Stimulated activated CD4-positive, alpha-beta T cell treated with anti-CD3 and anti-CD28 coated beads, Interleukin-1b, Interleukin-23, amount 100 ng/mL, for 1 hour (primary cell): ENCODE measurements at places on chromosomes 5 and 9.

- no peak for DNase-seq
Measured at GRCh38 chr5:141570655-141571054, 48.1 kb downstream of the DIAPH1 start.

DNA sequence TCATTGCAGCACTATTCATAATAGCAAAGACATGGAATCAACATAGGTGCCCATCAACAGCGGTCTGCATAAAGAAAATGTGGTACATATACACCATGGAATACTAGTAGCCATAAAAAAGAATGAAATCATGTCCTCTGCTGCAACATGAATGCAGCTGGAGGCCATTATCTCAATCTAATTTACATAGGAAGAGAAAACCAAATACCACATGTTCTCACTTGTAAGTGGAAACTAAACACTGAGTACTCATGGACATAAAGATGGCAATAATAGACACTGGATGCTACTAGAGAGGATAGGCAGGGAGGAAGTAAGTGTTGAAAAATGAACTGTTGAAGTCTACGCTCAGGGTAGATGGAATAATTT, 203.9 kb upstream of the CDH9 start:
- DNase-seq: no peak

- no peak for DNase-seq
Measured at GRCh38 chr5:131277875-131278740, 14.3 kb downstream of the CDC42SE2 start.

DNA sequence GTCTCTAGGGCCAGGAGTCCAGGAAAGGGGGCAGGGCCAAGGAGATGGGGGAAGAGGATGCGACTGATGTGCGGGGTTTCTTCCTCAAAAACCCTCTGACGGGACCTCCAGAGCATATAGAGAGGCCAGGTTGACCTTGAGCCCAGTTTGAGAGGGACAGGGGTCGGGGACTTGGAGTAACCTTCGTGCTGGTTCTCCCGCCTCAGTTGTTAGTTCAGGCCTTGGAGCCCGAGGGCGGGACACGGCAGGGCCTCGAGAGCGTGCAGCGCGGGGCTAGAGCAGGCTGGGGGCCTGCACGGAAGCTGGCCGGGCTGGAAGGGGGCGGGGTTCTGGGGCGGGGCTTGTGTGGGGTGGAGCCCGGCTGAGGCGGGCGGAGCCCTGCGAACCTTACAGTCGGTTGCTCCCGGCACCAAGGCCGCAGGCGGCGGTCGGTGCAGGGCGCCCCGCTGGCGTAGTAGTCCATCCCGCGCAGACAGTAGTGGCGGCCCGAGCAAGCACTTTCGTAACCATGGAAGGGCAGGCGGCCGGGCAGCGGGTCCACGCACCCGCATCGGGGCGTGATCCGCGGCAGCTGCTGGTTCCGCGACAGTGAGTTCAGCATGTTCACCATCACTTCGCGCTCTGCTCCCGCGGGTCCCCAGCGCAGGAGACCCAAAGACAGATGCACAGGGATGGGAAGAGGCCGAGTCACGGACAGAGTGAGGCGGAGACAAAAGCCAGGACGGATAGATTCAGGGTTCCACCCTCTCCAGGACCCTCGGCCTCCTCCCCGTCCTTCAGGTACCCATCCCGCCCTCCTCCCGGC, 4.0 kb upstream of the MYORG start:
- peak; percentile 42 for DNase-seq

DNA sequence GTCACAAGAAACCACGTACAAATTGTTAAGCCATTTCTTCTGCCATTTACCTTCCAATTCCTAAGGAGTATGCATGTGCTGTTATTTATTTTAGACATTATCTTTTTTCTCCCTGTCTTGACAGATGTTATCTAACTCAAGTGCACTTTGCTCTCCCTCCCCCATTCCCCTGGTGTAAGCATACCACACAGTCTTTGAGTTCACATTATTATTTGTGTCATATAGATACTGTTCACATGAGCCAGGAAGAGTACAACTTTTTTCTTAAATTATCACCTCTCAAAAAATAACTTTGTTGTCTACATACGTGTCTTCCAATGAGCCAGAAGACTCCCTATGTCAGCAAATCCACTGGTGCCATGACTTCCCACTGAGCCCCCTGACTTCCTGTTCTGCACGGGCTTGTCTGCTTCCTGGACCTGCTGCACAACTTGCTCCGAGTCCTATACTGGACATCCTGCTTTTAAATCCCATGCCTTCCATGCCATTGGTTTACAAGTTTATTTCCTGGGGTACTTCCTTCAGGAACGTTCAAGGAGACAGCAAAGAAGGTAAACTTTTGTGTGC, 19.9 kb upstream of the FAM120A start:
- DNase-seq: no peak

DNA sequence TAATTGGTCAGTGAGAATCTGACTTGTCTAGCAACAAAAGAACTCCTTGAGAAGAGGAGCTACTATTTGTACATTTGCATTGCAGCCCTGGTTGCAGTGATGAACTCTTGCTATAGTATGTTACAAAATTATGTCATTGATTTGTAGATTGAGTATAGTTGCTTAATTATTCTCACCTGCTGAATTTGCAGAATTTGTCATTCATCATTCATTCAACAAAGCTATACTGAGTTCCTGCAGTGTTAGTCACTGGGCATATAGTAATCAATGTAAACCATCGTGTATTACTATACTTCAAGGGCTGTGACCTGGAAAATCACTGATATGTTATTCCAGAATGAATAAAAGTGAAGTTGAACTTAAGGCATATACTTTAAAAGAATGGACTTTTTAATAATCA, 50.1 kb downstream of the SLC1A3 start:
- no peak for DNase-seq

DNA sequence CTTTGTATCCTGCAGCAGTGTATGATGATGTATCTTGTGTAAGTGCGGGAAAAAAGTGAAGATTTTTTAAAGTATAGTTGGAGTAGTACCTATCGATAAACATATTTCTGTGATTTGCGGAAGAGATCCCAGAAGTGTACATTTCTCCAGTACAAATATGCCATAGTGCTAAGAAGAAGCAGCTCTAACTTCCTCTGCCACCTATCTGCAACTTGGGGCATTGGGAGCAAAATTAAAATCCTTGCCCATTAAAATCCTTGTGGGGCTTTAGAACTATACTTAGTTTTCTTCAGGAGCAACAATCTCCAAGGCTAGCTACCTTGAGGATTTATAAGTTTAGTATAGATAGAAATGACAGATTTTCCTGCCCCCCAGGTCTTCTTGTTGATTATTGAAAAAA, 123.7 kb downstream of the VCAN start:
- DNase-seq: no peak
